ENCODE measurements at places on chromosomes 16 and 17.

GRCh38 chr17:71926746-71927398, 193.9 kb upstream of the SOX9 start:
- no peak for DNase-seq

DNA sequence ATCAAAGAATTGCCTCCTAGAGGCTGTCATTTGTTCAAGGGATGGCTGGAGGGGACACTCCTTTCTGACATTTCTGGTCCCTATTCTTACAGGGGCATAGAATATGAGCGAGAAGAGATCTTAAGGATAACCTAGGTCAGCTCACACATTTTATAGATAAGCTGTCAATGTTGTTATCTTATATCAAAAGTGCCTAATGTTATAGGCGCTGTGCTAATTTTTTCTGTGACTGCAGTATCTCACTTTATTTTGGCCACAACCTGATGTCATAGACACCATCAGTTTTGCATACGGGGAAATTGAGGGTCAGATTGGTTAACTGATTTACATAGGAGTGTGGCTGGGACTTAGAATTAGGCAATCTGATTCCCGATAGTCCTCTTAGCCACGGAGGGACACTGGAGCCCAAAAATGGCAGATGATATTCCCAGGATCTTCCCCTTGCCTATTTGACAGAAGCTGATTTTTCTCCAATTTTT, 1.2 kb downstream of the CPD start:
- no peak for DNase-seq

- DNase-seq, result no peak
These were observed 90.2 kb downstream of the SMG6 start for GRCh38 chr17:2213291-2213960.

GRCh38 chr17:2122641-2123302, 67.9 kb downstream of the HIC1 start:
- DNase-seq, result no peak

DNA sequence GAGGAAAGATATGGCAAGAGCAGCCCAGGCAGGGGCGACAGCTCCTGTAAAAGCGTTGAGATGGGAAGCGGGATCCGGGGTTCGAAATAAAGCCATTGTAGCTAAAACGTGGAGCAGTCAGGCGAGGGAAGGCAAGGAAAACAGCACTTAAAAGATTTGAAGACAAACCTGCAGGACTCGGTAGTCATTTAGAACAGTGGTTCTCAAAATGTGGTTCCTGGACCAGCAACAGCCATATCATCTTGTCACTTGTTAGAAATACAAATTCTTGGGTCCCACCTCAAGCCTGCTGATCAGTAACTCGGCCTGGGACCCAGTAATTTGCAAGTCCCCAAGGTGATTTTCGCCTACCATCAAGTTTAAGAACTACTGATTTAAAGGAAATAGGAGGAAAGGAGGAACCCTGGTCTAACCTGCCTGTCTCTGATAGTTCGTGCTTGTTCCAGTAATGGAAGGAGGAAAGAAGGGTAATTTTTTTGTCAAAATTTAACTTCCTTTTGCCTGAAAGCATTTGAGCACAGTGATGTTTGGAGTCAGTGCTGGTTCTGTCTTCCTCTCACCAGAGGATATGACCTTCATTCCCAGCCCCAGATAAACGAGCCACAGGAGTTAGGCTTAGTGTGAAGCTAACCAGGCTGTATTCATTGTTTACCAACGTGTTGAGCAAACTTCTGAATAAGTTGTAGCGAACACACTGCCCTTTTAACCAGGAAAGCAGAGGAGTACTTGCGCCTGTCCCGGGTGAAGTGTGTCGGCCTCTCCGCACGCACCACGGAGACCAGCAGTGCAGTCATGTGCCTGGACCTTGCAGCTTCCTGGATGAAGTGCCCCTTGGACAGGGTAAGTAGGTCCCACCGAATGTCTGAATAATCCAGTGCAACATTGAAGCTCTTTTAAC, 1.1 kb downstream of the ORC6 start:
- no peak for DNase-seq

- DNase-seq, result no peak
These were observed 54.6 kb downstream of the CPPED1 start for GRCh38 chr16:12749076-12749475.

- DNase-seq, result no peak
These were observed 12.5 kb upstream of the RBBP6 start for GRCh38 chr16:24526701-24527495.

- DNase-seq, result no peak
These were observed 460.4 kb downstream of the SLC39A11 start for GRCh38 chr17:72631949-72632684.

- DNase-seq, result no peak
These were observed 20.7 kb downstream of the MMP15 start for GRCh38 chr16:58046054-58046881.

GRCh38 chr16:69909043-69909442, 42.1 kb upstream of the CLEC18A start:
- DNase-seq, result no peak

GRCh38 chr16:62644030-62644812, 608.0 kb upstream of the CDH8 start:
- DNase-seq, result no peak

DNA sequence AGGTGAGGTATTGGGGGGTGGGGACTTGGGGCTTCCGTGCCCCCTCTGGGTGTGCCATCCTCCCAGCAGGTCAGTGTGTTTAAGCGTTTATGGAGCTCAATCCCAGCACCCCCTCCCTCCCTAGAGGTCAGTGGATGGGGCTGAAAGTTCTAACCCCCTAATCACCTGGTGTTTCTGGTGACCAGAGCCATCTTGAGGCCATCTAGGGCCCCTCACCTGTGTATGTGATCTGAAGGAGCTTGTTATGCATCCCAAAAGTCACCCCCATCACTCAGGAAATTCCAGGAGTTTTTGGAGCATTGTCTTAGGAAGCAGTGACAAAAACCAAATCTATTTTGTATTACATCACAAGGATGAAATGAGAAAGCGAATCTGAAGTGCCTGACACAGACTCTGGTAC, 67.8 kb upstream of the NOL11 start:
- DNase-seq, result no peak

DNA sequence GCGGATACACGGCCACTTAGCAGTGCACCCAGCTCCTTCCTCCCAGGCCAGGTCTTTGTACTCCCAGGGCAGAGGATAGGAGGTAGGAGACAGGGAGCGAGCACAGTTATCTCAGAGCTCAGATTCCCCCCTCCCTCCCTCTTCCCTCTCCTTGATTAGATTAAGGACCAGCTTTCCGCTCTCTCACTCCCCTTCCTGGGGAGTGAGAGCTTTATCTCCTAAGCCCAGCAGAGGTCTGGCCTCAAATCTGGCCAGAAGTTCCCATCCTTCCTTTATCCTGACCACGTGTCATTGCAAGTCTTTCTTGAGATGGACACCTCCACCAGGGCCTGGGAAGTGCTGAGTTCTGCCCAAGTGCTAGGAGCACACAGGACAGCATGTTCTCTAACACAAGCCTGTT, 5.1 kb downstream of the ARL4D start:
- DNase-seq, result no peak

GRCh38 chr17:40884708-40885512, at the start of gene KRT20:
KRT20 (minus strand) TSS chr17:40885242; CDS start chr17:40885185, 57 bp downstream.
- DNase-seq, result no peak

- DNase-seq, result no peak
These were observed 42.5 kb upstream of the BCO1 start for GRCh38 chr16:81195885-81196534.

DNA sequence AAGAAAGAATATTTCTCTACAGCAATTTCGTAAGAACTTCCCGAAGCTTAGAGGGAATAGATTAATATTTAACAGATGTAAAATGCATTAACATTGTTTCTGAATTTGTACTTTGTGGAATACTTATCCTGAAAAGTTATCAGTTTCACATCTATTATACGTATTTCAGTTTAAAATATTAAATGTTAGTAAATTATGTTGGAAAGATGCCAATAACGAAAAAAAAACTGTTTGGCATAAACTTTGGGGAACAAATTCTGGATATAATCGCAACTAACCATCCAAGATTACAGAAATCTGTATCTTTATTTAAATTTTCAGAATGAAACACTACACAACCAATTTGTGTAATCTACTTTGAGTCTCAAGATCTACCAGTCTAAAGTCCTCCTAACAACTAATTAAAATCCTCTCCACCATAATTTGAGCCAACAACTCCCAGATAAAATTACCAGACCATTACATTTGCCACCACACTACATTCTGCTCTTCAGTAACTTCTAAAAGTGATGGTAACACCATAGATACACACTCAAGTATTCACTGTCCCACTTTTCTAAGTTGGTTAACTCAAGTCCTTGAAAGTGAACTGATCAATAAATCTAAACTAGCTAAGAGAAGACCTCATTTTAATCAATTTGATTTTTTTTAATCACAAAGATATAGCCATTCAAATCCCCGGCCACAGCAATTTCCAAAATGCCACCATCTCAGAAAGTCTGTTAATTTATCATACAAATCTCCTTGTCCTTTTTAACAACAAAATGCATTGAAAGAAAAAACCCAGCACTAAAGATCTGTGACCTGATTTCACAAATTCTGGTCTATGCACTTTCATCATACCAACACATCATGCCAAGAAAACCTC, 2.0 kb downstream of the SIAH1 start:
- DNase-seq, result no peak

- DNase-seq, result no peak
These were observed 107.7 kb downstream of the TOX3 start for GRCh38 chr16:52439171-52439701.

GRCh38 chr16:19939553-19939952, 54.9 kb upstream of the GPRC5B start:
- DNase-seq, result no peak

- no peak for DNase-seq
These were observed 109.7 kb downstream of the TRIM37 start for GRCh38 chr17:58996968-58997367.

DNA sequence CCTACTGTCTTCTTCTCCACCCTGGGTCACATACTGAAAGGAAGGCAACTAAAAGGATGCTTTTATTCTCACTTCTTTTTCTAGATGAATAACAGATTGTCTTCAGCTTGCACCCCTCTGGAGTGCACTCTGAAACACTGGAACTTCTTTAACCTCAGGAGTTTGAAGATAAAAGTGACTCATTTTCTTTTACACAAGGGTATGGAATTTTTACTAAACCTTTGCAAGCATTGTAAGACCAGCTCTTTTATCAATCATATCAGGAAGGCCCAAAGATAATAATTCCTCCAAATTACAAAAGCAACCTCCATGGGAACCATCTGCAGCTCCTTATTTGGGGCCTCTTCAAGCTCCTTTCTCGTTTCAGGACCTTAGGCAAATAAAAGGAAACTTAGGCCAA, 193.5 kb upstream of the KIF2B start:
- DNase-seq, result no peak

GRCh38 chr17:38476549-38476948, 48.3 kb downstream of the ARHGAP23 start:
- no peak for DNase-seq

GRCh38 chr17:10270258-10270657, 71.9 kb upstream of the GAS7 start:
- no peak for DNase-seq

DNA sequence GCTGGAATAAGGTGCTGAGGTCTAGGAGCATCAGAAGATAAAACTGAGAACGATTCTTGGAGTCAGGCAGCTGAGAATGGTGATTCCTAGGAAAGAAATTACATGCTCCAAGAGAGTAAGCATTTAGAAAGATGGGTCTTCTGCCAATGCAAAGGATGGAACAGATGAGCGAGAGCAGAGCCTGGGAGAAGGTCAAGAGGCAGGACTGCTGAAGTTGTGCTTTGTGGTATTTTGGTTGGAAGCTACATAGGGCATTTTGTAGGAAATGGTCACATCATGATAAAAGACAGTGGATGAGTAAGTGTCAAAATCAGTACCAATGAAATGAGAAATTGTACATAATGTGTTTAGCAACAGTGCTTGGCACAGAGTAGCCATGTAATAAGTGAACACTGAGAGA, 1.4 kb upstream of the CRYM start:
- no peak for DNase-seq

- no peak for DNase-seq
These were observed 36.8 kb upstream of the PABPN1L start for GRCh38 chr16:88903267-88903666.

DNA sequence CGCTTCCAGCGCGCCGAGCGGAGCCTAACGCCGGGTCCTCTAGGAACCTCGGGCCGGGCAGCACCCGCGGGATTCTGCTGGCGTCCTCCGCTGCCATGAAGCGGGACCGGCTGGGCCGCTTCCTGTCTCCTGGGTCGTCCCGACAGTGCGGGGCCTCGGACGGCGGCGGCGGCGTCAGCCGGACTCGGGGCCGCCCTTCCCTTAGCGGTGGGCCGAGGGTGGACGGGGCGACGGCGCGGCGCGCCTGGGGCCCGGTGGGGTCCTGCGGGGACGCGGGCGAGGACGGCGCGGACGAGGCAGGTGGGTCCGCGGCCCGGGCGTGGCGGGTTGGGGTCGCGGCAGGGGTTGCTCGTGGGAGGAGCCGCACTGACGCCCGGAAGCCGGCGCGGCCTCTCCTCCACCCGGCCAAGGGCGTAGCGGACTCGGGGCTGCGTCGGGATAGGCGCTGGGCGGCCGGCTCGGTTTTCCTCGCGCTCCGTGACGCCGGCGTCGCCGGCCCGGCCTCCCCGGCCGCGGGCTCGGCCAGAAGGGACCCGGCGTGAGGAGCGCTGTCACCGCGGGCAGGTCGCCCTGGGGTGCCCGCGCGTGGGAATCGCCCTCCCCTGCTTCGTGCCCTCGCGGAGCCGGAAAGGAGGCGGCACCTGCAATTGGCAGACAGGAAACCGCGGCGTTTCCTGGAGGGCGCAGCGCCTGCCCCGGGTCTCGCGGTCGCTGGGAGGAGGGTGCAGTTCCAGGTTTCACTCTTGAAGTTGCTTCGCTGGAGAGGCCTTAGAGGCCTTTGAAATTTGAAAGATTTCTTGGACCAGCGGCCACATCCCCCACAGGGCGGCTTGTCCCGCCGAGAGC, 432 bp downstream of the ZNF276 start:
- no peak for DNase-seq
